ENCODE measurements at places on chromosomes 7 and 10.

- DNase-seq, result no peak
- H3K27me3 ChIP-seq, result no peaks in the 10 kb centered on the region
- H3K27ac ChIP-seq, result no peak overlapping the region
- H3K36me3 ChIP-seq, result no peaks in the 10 kb centered on the region
Observed at GRCh38 chr10:125344573-125345171, 184.3 kb upstream of the CTBP2 start.

GRCh38 chr10:5391790-5392189 lies 12.8 kb downstream of the TUBAL3 start:
- H3K27me3 ChIP-seq, result no peaks in the 10 kb centered on the region
- DNase-seq, result no peak
- no peaks in the 10 kb centered on the region for H3K4me1 ChIP-seq
- no peaks in the 10 kb centered on the region for H3K36me3 ChIP-seq
- no peak overlapping the region for H3K4me3 ChIP-seq

DNA sequence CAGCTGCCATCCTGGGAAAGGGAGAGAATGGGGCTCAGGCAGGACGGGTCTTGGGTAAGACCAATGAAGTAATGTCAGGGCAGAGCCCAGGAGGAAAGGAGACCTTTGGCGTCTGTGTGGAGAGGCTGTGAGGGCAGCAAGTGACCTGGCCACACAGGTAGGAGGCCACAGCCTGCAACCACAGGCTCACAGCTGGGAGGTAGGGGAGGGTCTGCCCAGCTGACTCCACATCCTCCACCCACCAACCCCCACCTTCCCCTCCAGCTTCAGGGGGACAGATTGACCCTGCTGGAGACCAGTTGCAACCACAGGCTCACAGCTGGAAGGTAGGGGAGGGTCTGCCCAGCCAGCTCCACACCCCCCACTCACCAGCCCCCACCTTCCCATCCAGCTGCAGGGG lies 262.2 kb upstream of the TCERG1L start:
- H3K27me3 ChIP-seq, result no peaks in the 10 kb centered on the region
- no peaks in the 10 kb centered on the region for H3K36me3 ChIP-seq
- H3K27ac ChIP-seq, result no peak overlapping the region
- DNase-seq, result no peak
- no peak overlapping the region for H3K4me3 ChIP-seq

DNA sequence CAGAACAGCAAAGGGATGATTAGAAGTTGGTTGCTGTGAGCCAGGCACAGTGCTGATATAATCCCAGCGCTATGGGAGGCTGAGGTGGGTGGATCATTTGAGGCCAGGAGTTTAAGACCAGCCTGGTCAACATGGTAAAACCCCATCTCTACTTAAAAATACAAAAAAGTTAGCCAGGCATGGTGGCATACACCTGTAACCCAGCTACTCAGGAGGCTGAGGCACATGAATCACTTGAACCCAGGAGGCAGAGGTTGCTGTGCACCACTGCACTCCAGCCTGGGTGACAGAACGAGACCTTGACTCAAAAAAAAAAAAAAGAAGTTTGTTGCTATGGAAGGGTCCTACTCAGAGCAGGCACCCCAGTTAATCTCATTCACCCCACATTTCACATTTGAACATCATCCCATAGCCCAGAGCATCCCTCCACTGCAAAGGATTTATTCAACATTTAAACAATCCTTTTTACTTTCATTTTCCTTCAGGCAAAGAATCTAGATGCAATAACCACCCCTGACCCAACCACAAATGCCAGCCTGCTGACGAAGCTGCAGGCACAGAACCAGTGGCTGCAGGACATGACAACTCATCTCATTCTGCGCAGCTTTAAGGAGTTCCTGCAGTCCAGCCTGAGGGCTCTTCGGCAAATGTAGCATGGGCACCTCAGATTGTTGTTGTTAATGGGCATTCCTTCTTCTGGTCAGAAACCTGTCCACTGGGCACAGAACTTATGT lies 4.1 kb downstream of the IL6 start:
- no peak for DNase-seq
- H3K36me3 ChIP-seq, result no peaks in the 10 kb centered on the region
- no peak overlapping the region for H3K27ac ChIP-seq
- H3K4me3 ChIP-seq, result no peak overlapping the region
- H3K4me1 ChIP-seq, result peaks cover 27% of the 10 kb centered on the region
- H3K27me3 ChIP-seq, result no peaks in the 10 kb centered on the region

DNA sequence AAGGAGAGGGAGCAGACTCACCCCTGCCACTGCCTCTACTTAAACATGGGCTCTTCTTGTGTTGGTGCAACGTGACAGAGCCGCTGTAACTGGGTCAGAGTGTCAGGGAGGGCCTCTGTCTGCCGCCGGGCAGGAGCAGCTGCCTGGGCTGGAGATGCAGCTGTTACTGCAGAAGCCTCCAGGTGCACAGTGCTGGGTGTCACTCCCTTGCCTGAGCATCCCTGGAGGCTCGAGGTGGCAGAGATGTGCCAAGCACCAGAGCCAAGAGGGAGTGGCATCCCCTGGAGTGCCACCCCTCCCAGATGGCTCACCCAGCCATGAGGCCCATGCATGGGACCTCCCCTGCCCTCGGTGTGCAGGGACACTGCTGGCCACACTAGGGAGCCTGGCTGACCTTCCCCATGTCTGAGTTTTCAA lies 145.7 kb downstream of the PRPF18 start:
- no peaks in the 10 kb centered on the region for H3K4me1 ChIP-seq
- DNase-seq, result no peak
- no peak overlapping the region for H3K4me3 ChIP-seq
- H3K27ac ChIP-seq, result no peak overlapping the region
- no peaks in the 10 kb centered on the region for H3K27me3 ChIP-seq

DNA sequence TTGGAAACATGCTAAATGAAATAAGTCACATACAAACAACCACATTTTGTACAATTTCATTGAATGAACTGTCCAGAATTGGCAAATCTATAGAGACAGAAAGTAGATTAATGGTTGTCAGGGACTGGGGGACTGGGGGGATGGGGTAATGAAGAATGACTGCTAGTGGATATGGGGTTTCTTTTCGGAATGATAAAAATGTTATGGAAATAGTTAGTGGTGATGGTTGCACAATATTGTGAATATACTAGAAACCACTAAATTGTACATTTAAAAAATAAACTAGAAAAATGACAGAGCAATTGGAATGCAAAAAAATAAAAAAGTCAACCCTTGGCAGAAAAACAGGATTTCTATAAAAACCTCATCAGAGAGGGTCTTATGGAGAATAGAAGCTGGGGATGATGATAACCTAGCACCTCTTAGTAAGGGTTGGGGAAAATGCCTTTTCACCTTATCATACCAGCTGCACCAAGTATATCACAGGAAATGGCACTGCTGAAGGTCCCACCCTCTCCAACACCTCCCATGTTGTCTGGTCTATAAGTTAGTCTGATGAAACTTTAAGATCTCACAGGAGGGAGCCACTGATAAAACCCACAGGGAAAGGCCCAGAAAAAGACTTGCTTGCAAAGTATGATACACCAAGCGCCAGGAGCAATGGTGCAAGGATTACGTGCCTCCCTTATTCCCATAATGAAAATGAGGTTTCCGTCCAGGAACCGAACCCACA lies 23.1 kb upstream of the JAZF1 start:
- no peak overlapping the region for H3K4me3 ChIP-seq
- no peak overlapping the region for H3K27ac ChIP-seq
- no peak for DNase-seq
- H3K4me1 ChIP-seq, result no peaks in the 10 kb centered on the region

DNA sequence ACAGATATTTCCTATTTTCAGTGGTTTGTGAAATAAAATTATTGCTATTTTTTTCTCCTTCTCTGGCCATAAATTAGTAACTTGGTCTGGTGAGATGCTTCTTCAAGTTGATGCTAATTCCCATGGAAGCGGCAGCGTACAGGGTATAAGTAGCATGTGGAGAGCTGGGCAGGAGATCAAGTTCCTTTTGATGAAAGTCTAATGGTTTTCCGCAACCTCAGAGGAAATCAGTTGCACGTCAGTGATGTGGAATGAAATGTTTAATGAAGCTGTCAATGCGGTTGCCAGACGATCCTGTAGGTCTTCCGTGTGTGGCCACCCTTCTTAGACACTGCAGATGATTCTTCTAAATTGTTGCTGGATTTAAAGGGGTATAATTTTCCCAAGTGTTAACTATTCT lies 236.4 kb upstream of the GRM3 start:
- H3K4me1 ChIP-seq, result no peaks in the 10 kb centered on the region
- H3K36me3 ChIP-seq, result no peaks in the 10 kb centered on the region
- H3K27me3 ChIP-seq, result no peaks in the 10 kb centered on the region
- H3K27ac ChIP-seq, result no peak overlapping the region

DNA sequence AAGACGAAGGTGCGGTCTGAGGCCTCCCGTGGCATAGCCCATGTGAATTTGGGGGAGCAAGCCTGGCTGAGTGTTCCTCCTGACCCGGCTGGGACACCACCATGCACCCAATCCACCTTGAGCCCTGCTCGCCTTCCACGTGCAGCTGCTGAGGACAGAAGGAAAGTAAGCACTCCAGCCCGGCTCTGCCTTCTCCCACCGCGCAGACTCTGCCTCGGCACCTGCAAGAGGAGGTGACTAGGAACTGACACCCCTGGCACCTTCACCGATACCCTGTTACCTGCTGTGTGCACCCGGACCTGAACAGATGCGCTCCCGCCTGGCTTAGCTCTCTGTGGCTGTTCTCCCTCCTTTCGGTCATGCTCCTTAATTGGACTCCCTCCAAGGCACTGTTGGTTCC lies 57.0 kb upstream of the OPN4 start:
- no peaks in the 10 kb centered on the region for H3K27me3 ChIP-seq
- no peak overlapping the region for H3K27ac ChIP-seq
- DNase-seq, result no peak

GRCh38 chr7:117941138-117941810 lies 68.0 kb upstream of the CTTNBP2 start:
- DNase-seq, result no peak
- H3K36me3 ChIP-seq, result no peaks in the 10 kb centered on the region
- H3K4me1 ChIP-seq, result peaks cover 14% of the 10 kb centered on the region
- no peak overlapping the region for H3K4me3 ChIP-seq
- no peak overlapping the region for H3K27ac ChIP-seq
- no peaks in the 10 kb centered on the region for H3K27me3 ChIP-seq

DNA sequence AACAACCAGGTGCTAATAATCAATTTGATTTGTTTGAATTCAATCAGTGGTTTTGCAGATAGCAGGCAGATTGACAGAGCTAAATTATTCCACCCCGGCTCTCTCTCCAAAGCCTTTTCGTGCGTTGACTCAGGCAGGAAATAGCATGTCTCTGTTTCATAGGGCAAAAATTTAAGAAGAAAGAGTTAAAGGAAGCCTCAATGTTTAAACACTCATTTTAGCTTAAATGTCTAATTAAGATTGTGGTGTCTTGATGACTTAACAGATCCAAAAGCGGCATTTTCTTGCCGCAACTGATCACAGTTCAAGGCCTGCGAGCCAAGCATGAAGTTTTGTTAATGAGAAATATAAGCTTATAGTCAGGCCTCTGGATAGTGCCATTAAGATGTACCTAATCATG lies 1051.1 kb upstream of the AUTS2 start:
- no peak for DNase-seq
- no peaks in the 10 kb centered on the region for H3K27me3 ChIP-seq
- H3K4me1 ChIP-seq, result no peaks in the 10 kb centered on the region
- no peak overlapping the region for H3K4me3 ChIP-seq
- no peaks in the 10 kb centered on the region for H3K36me3 ChIP-seq

- no peak for DNase-seq
- no peak overlapping the region for H3K27ac ChIP-seq
- no peaks in the 10 kb centered on the region for H3K36me3 ChIP-seq
- H3K4me1 ChIP-seq, result peaks cover 5% of the 10 kb centered on the region
- H3K4me3 ChIP-seq, result no peak overlapping the region
Observed at GRCh38 chr10:85921789-85922188, 444.8 kb downstream of the GRID1 start.

GRCh38 chr10:22927661-22928403 lies at the start of gene ARMC3:
ARMC3 (plus strand) TSS chr10:22928053; CDS start chr10:22931997, 3,944 bp downstream.
- H3K36me3 ChIP-seq, result no peaks in the 10 kb centered on the region
- peaks cover 22% of the 10 kb centered on the region for H3K27me3 ChIP-seq
- DNase-seq, result no peak

- H3K27me3 ChIP-seq, result no peaks in the 10 kb centered on the region
- no peak for DNase-seq
- no peak overlapping the region for H3K27ac ChIP-seq
- H3K4me1 ChIP-seq, result no peaks in the 10 kb centered on the region
- no peaks in the 10 kb centered on the region for H3K36me3 ChIP-seq
Observed at GRCh38 chr7:72337390-72338167, 74.6 kb downstream of the CALN1 start.

DNA sequence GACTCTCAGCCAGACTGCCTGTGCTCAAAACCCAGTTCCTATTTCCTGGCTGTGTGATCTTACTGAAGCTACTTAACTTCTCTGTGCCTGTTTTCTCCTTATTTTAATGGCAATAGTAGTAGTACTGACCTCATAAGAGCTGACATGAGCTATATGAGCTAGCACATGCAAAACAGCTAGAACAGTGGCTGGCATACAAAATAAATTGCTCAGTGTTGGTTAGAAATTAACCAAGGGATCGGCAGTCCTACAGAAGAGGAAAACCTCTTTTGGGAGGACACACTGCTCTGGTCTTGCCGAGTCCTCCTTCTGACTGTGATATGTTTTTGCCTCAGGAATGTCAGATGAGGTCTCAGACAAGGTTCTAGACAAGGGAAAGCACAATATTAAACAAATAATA lies 322.6 kb downstream of the GRM8 start:
- H3K36me3 ChIP-seq, result no peaks in the 10 kb centered on the region
- no peaks in the 10 kb centered on the region for H3K4me1 ChIP-seq
- DNase-seq, result no peak
- no peaks in the 10 kb centered on the region for H3K27me3 ChIP-seq

DNA sequence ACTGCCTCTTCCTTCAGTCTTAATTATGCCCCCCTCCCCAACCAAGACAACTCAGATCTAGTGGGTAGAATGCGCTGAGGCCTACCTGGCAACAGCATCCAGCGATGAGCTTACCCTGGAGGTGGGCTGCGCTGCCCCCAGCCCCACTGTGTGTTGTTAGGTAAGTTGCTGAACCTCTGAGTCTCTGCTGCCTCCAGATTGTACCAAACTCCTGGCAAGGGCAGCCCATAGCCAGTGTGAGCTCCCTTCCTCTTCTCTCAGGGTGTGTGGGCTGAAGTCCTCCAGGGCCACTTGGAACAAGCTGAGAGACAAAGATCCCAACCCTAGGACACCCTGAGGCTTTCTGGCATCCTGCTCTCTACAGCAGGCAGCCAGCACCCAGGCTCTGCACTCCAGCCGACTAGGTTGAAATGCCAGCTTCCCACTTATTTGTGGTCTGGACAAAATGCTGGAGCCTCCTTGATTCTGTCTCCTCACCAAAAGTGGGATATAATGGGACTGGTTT lies 135.3 kb downstream of the ARHGAP22 start:
- H3K4me3 ChIP-seq, result no peak overlapping the region
- no peaks in the 10 kb centered on the region for H3K36me3 ChIP-seq
- H3K27ac ChIP-seq, result no peak overlapping the region

- no peak overlapping the region for H3K4me3 ChIP-seq
- no peak for DNase-seq
- H3K36me3 ChIP-seq, result no peaks in the 10 kb centered on the region
- H3K4me1 ChIP-seq, result no peaks in the 10 kb centered on the region
- H3K27ac ChIP-seq, result no peak overlapping the region
Observed at GRCh38 chr7:70190281-70190680, 592.0 kb downstream of the AUTS2 start.

GRCh38 chr10:104441329-104442000 lies 87.8 kb downstream of the CFAP58 start:
- H3K4me1 ChIP-seq, result no peaks in the 10 kb centered on the region
- H3K27ac ChIP-seq, result no peak overlapping the region
- H3K4me3 ChIP-seq, result no peak overlapping the region
- no peak for DNase-seq
- H3K36me3 ChIP-seq, result no peaks in the 10 kb centered on the region
- no peaks in the 10 kb centered on the region for H3K27me3 ChIP-seq

GRCh38 chr7:155769701-155770100 lies 42.6 kb downstream of the SHH start:
- H3K27me3 ChIP-seq, result no peaks in the 10 kb centered on the region
- no peaks in the 10 kb centered on the region for H3K4me1 ChIP-seq
- DNase-seq, result no peak
- H3K36me3 ChIP-seq, result peaks cover 97% of the 10 kb centered on the region
- no peak overlapping the region for H3K4me3 ChIP-seq

All from esophagus squamous epithelium (tissue), 5 donors.